ENCODE measurements at places on chromosomes 4 and X. TPM values are rescaled to one million over a fixed set of nuclear protein-coding genes. Genes with fewer than 3 reads are reported as not detected.
A peak's percentile ranks its signal among the peaks of the same experiment; 100 is the strongest.

The MCF2 gene
- 1.5 TPM for total RNA-seq

The NRK gene
- 0.16 TPM for total RNA-seq

The GPR143 gene
- total RNA-seq, result 0.93 TPM

The ART3 gene
- not detected for total RNA-seq

The SSX2B gene
- not detected for total RNA-seq

The SPANXN1 gene
- total RNA-seq, result not detected

The NSG1 gene
- 8.6 TPM for total RNA-seq

DNA sequence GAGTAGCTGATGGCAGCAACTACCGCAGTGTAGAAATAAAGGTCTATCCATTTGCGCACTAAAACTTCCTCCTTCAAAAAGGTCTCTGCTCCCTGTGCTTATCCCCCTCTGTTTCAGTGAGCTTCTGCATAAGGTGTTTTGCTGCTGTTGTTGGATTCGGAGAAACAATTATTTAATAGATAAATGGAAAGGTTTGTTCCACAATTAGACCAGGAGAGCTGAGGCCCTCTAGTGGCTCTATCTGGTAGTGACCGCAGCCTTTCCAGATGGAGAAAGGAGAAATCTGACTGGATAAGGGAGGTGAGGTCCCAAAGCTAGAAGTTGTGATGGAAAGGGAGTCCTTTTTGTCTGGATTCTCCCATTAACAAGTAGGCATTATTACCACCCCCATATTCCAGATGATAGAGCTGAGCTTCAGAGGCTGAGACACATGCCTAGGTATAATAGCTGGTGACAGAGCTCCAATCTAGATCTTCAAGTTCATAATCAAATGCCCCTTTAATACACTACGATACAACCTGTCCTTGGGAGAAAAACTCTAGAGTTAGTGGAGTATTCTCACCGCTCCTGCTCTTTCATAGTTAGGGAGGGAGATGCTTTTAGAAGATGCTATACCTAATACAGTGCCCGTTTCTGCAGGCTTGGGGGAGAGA, 5.1 kb upstream of the GABRQ start:
- H3K27me3 ChIP-seq, result no peaks in the 10 kb centered on the region
- no peaks in the 10 kb centered on the region for H3K36me3 ChIP-seq
- no peak overlapping the region for H3K4me3 ChIP-seq
- peak; percentile 69 for DNase-seq

- no peaks in the 10 kb centered on the region for H3K4me1 ChIP-seq
- H3K4me3 ChIP-seq, result no peak overlapping the region
- no peaks in the 10 kb centered on the region for H3K27me3 ChIP-seq
- DNase-seq, result peak; percentile 5
These were observed 74.8 kb downstream of the STPG2 start for GRCh38 chr4:98068495-98068894.

DNA sequence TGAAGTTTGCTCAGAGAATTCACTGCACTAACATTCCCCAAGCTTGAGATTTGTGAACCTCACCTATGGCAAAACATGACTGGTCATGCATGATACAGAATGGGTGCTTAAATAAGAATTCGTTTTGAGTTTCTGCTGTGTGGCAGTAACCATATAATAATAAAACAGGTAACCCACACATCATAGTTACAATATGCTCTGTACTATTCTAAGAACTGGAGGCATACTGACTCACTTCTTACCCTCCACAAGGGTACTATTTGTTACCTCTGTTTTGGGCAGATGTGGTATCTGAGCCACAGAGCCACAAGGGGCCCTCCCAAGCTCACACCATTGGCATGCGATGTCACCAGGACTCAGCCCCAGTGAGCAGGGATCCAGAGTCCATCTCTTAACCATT, 17.6 kb downstream of the SLC2A9 start:
- H3K27me3 ChIP-seq, result no peaks in the 10 kb centered on the region
- H3K36me3 ChIP-seq, result peaks cover 6% of the 10 kb centered on the region
- no peak overlapping the region for H3K27ac ChIP-seq
- no peak for DNase-seq
- H3K4me1 ChIP-seq, result peaks cover 45% of the 10 kb centered on the region

GRCh38 chr4:81688085-81688484, 216.4 kb upstream of the RASGEF1B start:
- H3K27me3 ChIP-seq, result no peaks in the 10 kb centered on the region
- H3K4me1 ChIP-seq, result no peaks in the 10 kb centered on the region
- peak; percentile 7 for DNase-seq
- no peaks in the 10 kb centered on the region for H3K36me3 ChIP-seq
- no peak overlapping the region for H3K27ac ChIP-seq
- no peak overlapping the region for H3K4me3 ChIP-seq

DNA sequence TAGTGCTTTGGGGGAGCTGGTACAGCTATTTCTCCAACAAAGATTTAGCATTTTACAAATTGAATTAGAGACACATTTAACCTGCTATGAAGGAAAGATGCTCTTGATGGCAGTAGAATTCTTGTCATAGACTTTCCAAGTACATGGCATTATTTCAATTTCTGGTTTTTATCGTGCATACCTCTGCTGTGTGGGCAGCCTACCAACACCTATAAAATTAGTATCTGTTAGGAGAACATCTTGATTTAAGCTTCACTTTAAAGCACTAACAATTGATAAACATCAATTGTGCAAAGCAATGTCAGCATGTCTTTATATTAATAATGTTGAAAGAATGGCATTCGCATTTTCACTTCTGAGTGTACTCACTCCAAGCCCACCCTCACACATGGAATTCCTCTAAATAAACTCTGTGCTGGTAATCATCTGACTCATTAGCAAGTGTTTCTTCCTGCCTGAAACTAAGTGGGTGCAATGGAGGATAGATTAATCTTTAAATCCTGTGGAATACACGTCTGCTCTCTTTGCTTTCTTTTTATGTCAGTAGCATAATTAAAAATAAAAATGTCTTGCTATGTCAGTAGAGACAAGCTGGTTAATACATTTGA, 279.8 kb upstream of the MAGEB18 start:
- no peaks in the 10 kb centered on the region for H3K36me3 ChIP-seq
- peak; percentile 4 for DNase-seq
- H3K4me1 ChIP-seq, result no peaks in the 10 kb centered on the region
- H3K27me3 ChIP-seq, result no peaks in the 10 kb centered on the region
- H3K27ac ChIP-seq, result no peak overlapping the region
- H3K4me3 ChIP-seq, result no peak overlapping the region

DNA sequence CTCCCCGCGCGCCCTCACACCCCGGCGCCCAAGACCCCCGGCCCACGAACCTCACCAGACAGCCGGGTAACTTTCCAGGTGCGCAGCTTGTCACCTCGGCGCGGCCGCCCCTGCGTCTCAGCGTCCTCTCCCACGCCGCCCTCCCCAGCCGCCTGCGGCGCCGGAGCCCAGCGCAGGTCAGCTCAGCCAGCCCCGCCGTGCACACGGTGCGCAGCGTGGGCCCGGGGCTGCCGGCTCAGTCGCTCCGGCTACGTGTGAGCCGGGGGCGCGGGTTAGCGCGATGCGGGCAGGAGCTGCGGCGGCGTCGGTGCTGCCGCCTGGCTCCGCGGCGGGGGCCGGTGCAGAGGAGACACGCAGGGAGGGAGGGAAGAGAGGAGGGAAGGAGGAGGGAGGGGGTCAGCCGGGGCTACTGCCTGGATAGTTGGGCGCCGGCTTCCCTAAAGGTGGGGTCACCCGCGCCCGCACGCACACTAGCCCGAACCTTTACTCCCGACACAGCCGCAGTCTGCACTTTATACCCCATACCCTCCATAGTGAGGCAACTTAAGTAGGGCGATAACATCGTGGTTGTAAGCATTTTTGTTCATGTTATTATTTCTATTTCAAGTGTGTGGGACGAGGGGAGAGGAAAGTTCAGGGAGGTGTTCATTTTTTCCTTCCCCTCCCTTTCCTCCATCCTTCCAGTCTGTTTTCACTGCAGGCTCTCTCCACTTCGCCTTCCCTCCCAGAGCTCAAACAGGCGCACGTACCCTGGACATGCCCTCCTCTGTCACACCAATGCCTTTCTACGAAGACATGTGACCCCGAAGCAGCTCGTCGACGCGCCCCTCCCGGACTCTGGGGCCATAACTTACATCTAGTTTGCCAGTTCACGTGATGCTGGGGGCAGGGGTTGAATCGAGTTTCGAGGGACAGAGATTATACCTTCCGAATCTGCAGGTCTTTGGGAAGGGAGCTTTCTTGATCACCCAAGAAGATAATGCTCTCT, at the start of gene PRKG2:
PRKG2 (minus strand) TSS at position 342 of the 988 bp plus-strand sequence. CDS start 10,175 bp downstream, outside the sequence.
- H3K27ac ChIP-seq, result no peak within 1 kb of the TSS
- no peaks in the 10 kb centered on the region for H3K36me3 ChIP-seq
- no peaks in the 10 kb centered on the region for H3K4me1 ChIP-seq
- no peak for DNase-seq
- H3K27me3 ChIP-seq, result no peaks in the 10 kb centered on the region

GRCh38 chrX:41796577-41796976, 72.6 kb downstream of the GPR82 start:
- H3K4me1 ChIP-seq, result no peaks in the 10 kb centered on the region
- H3K27ac ChIP-seq, result no peak overlapping the region
- H3K36me3 ChIP-seq, result no peaks in the 10 kb centered on the region
- peaks cover 30% of the 10 kb centered on the region for H3K27me3 ChIP-seq
- H3K4me3 ChIP-seq, result no peak overlapping the region
- no peak for DNase-seq

GRCh38 chr4:151475035-151475714, 66.2 kb downstream of the FHIP1A start:
- no peaks in the 10 kb centered on the region for H3K36me3 ChIP-seq
- H3K4me3 ChIP-seq, result no peak overlapping the region
- no peak overlapping the region for H3K27ac ChIP-seq
- H3K27me3 ChIP-seq, result no peaks in the 10 kb centered on the region
- peaks cover 27% of the 10 kb centered on the region for H3K4me1 ChIP-seq
- DNase-seq, result no peak

DNA sequence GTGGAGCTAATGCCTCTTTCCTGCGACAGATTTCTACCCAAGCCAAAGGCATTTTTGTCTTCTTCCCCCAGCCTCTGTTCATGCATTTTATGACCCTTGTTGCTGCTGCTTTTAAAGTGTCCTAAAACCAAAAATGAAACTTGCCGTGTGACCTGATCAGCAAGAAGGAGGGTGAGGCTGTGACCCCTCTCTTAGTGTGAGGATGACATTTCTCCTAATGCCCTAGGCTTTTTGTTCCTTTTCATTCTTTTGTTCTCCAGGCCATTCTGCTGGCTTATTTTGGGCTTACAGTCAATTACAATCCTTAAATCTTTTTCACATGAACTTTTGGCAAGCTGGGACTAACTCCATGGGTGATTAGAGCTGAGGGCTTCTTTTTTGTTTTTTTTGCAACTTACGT, 34.4 kb downstream of the PTTG2 start:
- DNase-seq, result no peak
- peaks cover 6% of the 10 kb centered on the region for H3K36me3 ChIP-seq
- H3K4me1 ChIP-seq, result no peaks in the 10 kb centered on the region
- H3K27ac ChIP-seq, result no peak overlapping the region
- no peak overlapping the region for H3K4me3 ChIP-seq

- H3K36me3 ChIP-seq, result peaks cover 9% of the 10 kb centered on the region
- H3K4me1 ChIP-seq, result no peaks in the 10 kb centered on the region
- peaks cover 59% of the 10 kb centered on the region for H3K27me3 ChIP-seq
- H3K27ac ChIP-seq, result no peak overlapping the region
- H3K4me3 ChIP-seq, result no peak overlapping the region
- no peak for DNase-seq
These were observed 124.8 kb upstream of the CITED1 start for GRCh38 chrX:72430405-72430968.

- no peaks in the 10 kb centered on the region for H3K4me1 ChIP-seq
- peak; percentile 24 for DNase-seq
- no peak overlapping the region for H3K4me3 ChIP-seq
- no peak overlapping the region for H3K27ac ChIP-seq
- H3K36me3 ChIP-seq, result peaks cover 30% of the 10 kb centered on the region
- no peaks in the 10 kb centered on the region for H3K27me3 ChIP-seq
These were observed 51.9 kb downstream of the PHKA2 start for GRCh38 chrX:18931972-18932371.

GRCh38 chrX:104482757-104483156, 83.2 kb upstream of the IL1RAPL2 start:
- no peak overlapping the region for H3K27ac ChIP-seq
- H3K27me3 ChIP-seq, result peaks cover 44% of the 10 kb centered on the region
- no peak overlapping the region for H3K4me3 ChIP-seq
- DNase-seq, result peak; percentile 13
- H3K36me3 ChIP-seq, result no peaks in the 10 kb centered on the region

DNA sequence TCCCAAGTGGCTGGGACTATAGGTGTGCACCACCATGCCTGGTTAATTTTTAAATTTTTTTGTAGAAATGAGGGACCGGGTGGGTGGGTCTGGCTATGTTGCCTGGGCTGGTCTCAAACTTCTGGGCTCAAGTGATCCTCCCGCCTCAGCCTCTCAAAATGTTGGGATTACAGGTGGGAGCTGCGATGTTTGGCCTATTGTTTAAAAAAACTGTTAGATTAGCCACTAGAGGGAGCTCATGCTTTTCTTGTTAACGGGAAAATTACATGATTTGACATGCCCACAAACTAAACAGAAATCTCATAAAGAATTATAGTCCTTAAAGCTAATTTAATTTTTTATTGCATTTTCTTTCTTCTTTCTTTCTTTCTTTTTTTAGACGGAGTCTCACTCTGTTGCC, 5.0 kb upstream of the SDAD1 start:
- peaks cover 12% of the 10 kb centered on the region for H3K27me3 ChIP-seq
- H3K27ac ChIP-seq, result peak overlapping the region; percentile 76
- peak; percentile 66 for DNase-seq
- no peaks in the 10 kb centered on the region for H3K36me3 ChIP-seq
- peaks cover 9% of the 10 kb centered on the region for H3K4me1 ChIP-seq

DNA sequence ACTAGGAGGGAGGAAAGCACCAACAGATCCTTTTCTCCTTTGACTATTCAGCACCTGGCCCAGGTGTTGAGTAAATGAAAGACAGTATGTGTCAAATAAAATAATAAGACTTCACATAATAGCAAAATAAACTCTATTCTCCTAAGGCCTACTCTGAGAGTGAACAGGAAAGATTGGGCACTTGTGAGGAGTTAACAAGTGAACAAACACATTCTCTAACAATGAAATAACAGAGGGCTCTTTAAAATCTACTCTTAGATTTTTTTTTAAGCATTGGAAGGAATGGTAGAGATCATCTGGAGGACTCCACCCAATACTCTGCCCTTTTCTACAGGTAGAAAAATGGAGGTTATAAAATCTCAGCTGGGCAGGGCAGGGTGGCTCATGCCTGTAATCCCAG, 39.1 kb upstream of the NOCT start:
- no peaks in the 10 kb centered on the region for H3K36me3 ChIP-seq
- H3K27me3 ChIP-seq, result no peaks in the 10 kb centered on the region
- H3K4me3 ChIP-seq, result no peak overlapping the region
- H3K4me1 ChIP-seq, result no peaks in the 10 kb centered on the region
- DNase-seq, result no peak

GRCh38 chrX:153456704-153457103, 10.8 kb upstream of the TREX2 start:
- H3K4me1 ChIP-seq, result no peaks in the 10 kb centered on the region
- no peaks in the 10 kb centered on the region for H3K27me3 ChIP-seq
- H3K4me3 ChIP-seq, result no peak overlapping the region
- peaks cover 14% of the 10 kb centered on the region for H3K36me3 ChIP-seq
- no peak for DNase-seq

DNA sequence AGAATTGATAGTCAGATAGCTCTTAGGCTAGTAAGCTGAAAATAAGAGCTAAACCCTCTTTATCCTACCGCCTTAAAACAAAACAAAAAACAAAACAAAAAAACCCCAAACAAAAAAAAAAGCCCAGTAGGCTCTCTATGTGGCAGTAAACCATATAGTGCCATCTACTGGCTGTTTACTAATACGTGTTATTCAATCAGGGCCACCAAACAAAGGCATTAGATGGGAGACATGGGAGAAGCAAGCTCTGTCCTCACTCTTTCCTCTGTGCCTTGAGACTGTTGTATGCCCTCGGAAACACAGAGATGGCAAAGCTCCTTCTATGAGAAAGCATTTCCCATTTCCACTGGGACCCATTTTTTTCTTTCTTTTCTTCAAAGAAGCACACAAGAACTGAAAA, 148.8 kb upstream of the MID1 start:
- H3K4me1 ChIP-seq, result no peaks in the 10 kb centered on the region
- H3K4me3 ChIP-seq, result no peak overlapping the region
- peaks cover 25% of the 10 kb centered on the region for H3K27me3 ChIP-seq
- no peaks in the 10 kb centered on the region for H3K36me3 ChIP-seq
- peak; percentile 39 for DNase-seq

Measured in MCF 10A (cell line).